Caudate nucleus (tissue), 63 donors: ENCODE measurements at places on chromosomes 7 and 10.
A peak's percentile ranks its signal among the peaks of the same experiment; 100 is the strongest.

- no peak for DNase-seq
Observed at GRCh38 chr10:97733256-97733655, 3.7 kb upstream of the ZFYVE27 start.

- DNase-seq = no peak
Observed at GRCh38 chr7:13641714-13642113, 347.8 kb downstream of the ETV1 start.

- DNase-seq = no peak
Observed at GRCh38 chr10:3162533-3162932, 10.0 kb downstream of the PITRM1 start.

DNA sequence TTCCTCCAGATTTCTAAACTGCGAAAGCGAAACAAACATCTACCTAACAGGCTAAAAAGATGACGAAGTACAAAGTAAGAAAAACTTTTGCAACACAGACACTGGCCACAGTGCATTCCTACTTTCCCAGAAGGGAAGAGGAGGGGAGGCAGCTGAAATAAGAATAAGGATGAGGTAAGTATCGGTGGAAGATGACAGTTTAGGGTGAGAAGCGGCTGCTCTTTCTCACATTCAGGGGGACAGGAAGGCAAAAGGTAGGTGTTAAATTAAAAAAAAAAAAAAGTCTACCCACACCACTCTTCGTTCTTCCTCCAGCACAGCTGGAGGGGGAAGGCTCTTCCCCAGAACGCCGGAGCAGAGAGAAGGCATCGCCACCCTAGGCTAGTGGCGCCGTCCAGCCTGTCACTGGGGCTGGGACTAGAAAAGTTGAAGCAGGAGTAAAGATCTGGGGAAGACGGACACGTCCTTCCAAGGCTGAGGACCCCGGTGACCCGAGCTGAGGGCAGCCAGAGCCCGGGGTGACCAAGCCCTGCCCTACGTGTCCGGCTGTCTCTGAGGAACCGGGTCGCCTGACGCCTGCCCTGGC lies 846 bp downstream of the DNAJC1 start:
- DNase-seq = peak; percentile 59

DNA sequence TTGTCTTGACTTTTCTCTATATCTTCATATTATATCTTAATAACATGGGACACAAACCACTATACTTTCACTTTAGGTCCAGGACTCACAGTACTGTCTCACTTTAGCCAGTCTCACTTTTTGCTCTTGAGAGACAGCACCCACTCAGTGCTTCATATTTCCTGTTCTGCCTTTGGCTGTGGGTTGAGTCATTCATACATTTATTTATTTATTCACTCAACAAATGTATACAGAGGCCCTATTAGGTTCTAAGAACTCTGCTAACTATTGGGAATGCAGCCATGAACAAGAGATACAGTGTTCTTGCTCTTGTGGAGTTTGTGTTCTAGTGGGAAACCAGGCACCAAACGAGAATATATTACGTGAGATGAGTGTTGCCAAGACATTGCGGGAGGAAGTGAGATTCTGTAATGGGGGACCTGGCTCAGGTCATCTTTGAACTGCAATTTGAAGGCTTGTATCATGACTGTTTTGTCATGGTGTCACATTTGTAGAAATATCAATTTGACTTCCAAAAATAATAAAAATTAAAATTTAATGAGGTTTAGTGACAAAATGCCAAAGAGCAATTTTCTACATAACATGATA lies 190.1 kb downstream of the SDHAF3 start:
- no peak for DNase-seq

- no peak for DNase-seq
Observed at GRCh38 chr7:153550173-153550572, 502.0 kb upstream of the DPP6 start.

- no peak for DNase-seq
Observed at GRCh38 chr10:7007600-7008190, 403.1 kb downstream of the SFMBT2 start.

DNA sequence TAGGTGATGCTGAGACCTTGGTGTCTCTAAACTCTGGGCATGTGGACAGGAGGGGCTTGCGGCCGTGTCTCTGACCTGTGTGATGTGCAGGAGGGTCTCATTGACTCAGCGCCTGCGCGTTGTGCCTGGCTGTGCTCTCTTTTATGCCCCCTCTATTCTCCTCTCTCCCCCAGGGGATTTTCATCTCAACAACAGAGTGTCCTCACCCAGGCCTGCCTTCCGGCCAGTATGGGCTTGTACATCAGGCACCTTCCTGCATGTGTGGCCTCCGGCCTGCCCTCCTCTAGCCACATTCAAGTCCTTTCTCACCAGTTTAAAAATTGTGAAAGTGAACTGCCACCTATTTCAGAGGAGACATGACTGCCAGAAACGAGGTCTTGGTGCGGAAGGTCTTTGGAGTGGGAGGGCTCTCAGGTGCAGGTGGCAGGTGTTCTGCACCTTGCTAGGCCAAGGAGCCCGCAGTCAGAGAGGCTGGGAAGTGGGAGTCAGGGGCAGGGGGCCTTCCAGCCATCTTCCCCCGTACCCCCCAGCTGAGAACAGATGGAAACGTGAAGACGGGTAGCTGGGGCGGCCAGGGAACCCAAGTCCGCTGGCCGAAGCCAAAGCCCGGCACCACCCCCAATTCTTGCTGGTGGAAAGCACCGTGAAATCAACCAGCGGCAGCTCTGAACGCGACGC lies 531 bp upstream of the INTS15 start:
- no peak for DNase-seq

- DNase-seq = no peak
Observed at GRCh38 chr7:92716825-92717580, 119.4 kb downstream of the CDK6 start.

GRCh38 chr10:81817596-81818170 lies 57.3 kb upstream of the NRG3 start:
- no peak for DNase-seq

DNA sequence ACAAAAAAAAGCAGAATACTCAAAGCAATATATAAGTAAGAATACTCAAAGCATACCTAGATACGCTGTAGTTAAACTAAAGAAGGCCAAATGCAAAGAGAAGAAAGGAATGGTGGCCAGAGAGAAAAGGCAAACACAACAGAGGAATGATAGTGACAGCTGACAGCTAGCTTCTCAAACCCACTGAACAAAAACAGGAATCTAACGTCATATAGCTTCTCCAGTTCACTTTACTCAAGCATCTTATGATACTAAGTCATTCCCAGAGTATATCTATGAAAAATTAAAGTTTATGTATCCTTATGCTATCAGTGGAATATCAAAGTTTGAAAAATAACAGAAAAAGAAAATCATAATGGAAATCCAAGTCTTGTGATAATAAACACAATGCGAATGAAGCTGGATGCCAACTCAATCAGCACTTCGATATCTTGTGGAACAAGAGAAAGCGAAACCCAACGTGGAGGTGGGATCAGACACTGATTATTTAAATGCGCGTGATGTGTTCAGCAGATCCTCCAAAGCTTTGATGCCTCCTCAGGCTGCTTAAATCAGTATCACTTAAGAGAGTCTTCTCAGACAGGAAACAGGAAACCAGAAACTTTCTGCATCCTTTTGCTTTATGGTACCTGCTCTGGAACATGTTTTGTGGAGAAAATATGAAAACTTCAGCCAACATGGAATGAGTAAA lies 102.8 kb downstream of the PIP4K2A start:
- no peak for DNase-seq

DNA sequence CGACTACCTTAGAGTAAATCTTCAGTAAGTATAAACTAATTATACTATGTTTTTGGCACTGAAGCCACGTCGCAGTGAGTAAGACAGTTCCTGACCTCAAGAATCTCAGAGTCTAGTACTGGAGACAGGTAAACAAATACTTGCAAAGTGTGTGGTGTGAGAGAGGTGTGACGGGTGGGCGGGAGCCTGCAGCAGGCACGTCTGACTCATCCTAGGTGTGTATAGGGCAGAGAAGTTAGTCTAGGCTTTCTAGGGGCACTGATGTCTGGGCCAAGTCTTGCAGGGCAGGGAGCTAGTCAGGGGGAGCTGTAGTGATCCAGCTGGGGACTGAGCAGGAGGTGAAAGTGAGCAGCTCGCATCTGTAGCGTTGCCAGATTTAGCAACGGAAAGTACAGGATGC lies 35.9 kb upstream of the SFTPD start:
- no peak for DNase-seq

- no peak for DNase-seq
Observed at GRCh38 chr7:47100148-47100816, 481.6 kb downstream of the TNS3 start.

GRCh38 chr7:20331910-20332813 lies 1.5 kb downstream of the ITGB8 start:
- no peak for DNase-seq

GRCh38 chr7:85186521-85187241 lies at the start of gene SEMA3D:
SEMA3D (minus strand) TSS chr7:85187056; CDS start chr7:85121891, 65,165 bp downstream.
- DNase-seq = peak; percentile 6

- no peak for DNase-seq
Observed at GRCh38 chr7:127322351-127322750, 69.6 kb upstream of the GRM8 start.

DNA sequence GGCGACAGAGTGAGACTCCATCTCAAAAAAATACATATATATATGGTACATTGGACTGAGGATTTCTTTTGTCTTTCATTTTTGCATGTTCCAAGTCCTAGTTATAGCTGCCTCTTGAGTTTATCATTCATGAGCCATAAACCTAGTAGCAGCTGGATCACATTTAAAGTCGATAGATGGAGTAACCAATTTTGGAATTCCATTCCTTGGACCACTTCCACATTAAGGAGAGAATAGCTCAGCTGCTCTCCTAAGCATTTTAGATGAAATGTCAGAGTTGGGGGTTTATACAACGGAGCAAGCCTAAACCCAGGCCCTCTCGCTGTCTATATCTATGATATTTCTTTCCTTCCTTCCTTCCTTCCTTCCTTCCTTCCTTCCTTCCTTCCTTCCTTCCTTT lies 141.2 kb downstream of the LYZL1 start:
- DNase-seq = no peak

- DNase-seq = no peak
Observed at GRCh38 chr10:60283397-60283796, 106.3 kb downstream of the ANK3 start.

GRCh38 chr7:45888185-45888992 lies at the start of gene IGFBP1:
IGFBP1 (plus strand) TSS chr7:45888488; CDS start chr7:45888653, 165 bp downstream.
- no peak for DNase-seq

DNA sequence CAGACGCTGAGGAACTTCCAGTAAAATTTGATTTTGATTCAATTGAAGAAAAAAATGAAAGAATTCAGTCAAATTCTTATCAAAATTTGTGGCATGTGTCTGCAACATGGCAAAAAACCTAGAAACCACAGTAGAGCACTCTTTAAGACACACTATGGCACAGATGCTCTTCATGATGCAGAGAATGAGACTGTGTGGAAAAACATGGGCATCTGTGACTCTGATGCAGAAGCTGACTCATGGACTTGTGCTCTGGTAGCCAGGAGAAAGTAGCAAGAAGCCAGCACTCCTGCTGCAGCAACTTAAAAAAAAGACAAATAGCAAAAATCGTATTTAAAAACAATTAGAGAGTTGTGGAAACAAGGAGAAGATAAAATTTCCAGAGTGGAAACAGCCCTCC lies 8.9 kb upstream of the KCNK18 start:
- DNase-seq = no peak

- no peak for DNase-seq
Observed at GRCh38 chr7:87038993-87039690, 20.3 kb downstream of the ELAPOR2 start.

- DNase-seq = no peak
Observed at GRCh38 chr10:50373821-50374501, 122.6 kb upstream of the ASAH2 start.

- DNase-seq = no peak
Observed at GRCh38 chr7:85528581-85528980, 341.7 kb upstream of the SEMA3D start.

DNA sequence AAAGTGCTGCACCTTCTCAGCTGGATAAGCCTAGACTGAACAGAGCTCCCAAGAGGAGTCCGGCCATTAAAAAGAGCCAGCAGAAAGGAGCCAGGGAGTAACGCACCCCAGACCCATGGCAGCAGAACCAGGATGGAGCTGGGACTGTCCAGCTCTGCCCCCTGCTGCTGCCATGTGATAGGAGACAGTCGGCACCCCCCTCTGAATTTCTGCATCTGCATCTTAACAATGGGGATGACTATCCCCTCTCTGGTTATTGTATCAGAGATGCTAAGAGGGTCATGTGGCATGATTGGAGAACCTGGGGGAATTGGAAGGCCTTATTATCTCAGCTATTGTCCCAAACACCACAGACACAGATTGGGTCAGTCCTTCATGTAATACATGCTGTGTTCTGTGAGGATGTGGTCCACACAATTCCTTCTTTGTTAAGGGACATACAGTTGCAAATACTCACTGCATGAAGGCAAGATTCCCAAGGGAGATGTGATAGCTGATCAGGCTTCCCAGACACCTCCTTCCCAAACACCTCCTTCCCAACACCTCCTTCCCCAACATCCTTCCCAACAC lies 29.3 kb downstream of the PLEKHS1 start:
- peak; percentile 7 for DNase-seq

GRCh38 chr10:91668913-91669312 lies 36.0 kb upstream of the PPP1R3C start:
- DNase-seq = no peak

DNA sequence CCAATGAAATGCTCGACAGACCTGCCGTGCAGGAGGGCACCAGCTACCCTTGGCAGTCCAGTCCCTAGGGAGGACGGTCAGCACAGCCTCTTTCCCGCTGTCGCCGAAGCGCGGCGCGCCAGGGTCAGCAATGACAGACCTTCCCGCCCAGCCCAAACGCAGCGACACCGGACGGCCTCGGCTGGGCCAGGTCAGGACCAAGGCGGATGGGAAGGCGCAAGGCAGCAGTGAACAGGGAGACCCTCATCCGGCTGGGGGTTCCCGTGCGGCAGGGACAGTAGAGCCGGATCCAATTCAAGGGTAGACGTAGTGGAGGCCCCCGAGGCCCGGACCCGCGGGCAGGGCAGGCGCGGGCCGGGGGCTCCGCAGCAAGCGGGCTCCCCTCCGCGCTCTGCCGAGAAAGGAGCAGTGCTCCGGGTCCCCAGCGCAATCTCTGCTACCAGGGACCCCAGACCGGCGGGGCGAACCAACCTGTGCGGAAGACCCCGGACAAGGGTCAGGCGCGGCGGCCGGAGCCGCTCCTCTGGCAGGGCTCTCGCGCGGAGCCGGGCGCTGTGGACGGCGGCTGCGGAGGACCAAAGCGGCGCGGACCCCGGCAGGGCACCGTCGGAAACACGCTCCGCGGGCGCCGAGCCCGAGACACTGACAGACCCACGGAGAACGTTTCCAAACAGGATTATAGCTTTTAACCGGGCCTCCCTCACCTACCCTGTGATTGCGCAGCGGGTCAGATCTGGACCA lies at the start of gene SEC31B:
Gene SEC31B, minus strand, starts transcription at position 551 of the 741 bp plus-strand sequence. CDS start 2,909 bp downstream, outside the sequence.
- DNase-seq = no peak

DNA sequence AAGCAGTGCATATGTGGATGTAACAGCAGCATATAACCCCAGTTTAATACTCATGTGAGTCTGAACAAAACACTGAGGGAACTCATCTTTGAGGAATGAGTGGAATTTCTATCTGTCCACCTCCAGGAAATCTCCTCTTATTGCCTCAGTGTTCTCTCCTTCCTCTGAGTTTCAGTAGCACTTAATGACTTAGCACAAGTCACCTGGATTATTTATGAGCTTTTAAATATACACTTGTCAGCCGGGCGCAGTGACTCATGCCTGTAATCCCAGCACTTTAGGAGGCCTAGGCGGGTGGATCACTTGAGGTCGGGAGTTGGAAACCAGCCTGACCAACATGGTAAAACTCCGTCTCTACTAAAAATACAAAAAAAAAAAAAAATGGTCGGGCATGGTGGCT lies 4.3 kb downstream of the LRRC20 start:
- DNase-seq = peak; percentile 4

- no peak for DNase-seq
Observed at GRCh38 chr10:98097175-98097574, 37.3 kb upstream of the R3HCC1L start.
